ENCODE measurements at places on chromosomes 13 and 19.
A peak's percentile ranks its signal among the peaks of the same experiment; 100 is the strongest.

DNA sequence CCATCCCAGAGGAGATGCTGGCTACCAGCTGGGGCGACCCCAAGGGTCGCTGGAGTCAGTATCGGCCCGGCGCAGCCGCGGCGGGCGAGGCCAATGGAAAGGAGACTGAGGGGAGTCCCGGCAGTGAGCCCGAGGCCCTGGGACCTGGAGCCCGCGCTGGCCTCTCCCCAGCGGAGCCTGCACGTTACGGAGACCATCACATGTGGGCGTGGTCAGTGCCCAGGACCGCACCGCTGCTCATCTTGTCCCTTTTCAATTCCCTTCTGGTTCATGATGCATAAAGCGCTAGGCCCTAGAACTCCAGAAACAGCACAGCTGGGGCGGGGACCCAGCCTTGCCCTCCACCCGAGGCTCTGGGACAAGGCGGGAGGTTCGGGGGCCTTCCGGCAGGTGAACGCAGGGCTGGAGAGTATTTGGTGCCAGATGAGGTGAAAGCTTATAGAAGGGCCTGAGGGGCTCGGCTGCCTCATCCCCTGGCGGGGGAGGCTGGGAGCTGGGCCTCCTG lies 8.0 kb downstream of the C19orf25 start:
- DNase-seq, result no peak

- no peak for DNase-seq
Observed at GRCh38 chr19:49923055-49924003, 5.7 kb upstream of the ATF5 start.

DNA sequence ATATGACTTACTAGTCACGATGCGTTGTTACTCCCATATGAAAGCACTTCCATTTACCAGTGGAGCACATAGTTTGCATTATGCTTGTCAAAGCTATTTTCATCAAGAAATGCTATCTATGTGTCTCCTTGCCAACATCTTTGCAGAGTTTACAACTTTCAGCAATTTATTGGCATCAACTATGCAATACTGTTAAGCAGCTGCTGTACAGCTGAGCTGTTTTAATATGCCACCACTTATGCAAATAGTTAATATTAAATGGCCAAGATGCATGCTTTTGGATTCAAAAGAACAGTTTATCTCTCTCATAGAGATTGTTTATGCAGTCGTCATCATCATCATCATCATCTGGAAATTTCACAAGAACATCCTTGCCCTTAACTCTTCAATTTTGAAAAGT lies 67.9 kb upstream of the KLF5 start:
- DNase-seq, result no peak

DNA sequence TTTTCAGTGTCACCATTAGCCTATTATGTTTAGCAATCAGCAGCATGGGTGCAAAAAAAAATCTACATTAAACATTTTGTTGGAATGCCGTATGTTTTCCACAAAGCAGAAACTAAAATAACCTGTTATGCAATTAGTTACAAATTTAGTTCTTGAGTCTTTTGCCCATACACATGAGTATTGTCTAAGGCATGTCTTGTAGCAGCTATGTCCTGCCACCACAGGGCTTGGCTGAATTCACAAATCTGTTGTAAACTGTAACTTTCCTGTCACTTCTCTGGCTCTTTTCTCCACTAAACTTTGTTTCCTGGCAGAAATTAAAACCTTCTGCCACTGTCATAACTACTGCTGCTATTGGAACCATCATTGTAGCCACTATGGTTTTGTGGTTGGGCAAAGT lies 277.9 kb upstream of the SPRY2 start:
- no peak for DNase-seq

GRCh38 chr19:42093926-42094325 lies 18.0 kb downstream of the ZNF574 start:
- DNase-seq, result no peak

GRCh38 chr19:13060964-13061927 lies 41.4 kb downstream of the LYL1 start:
- peak; percentile 71 for DNase-seq

DNA sequence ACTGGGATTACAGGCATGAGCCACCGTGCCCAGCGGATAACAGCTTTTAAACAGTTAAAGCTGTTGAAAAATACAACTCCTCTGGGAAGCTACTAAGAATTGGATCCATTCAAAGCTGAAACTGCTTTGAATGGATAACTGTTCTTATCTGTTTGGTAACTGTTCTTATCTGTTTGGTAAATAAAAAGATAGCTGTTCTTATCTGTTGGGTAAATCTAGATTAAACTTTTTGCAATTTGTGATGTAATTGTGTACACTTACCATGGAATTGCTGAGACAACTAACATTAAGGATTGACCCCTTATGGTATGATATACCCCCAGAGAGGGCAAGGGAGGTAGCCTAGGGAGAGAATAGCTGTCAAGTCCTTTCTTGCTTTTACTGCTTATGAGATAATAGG lies 27.9 kb upstream of the SPART start:
- no peak for DNase-seq

DNA sequence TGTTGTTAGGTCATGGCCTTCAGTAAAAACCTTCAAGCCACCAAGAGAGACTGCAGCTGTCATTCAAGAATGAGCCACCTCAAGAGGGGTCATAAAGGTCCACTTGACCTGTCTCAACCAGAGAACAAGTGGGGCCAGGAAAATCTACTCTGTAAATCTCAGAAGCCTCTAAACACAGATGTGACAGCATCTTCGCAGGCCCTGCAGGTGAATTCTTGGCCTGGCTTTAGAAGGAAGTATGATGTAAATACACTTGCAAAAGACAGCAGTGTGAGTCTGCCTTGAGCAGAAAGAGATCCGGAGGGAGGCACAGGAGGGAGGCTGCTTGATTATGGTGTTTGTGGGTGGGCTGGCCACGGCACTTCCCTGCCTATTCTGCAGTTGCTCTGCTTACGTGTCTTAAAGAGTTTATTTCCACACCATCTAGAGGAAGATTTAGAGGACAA lies 1082.9 kb downstream of the UQCRFS1 start:
- peak; percentile 70 for DNase-seq

DNA sequence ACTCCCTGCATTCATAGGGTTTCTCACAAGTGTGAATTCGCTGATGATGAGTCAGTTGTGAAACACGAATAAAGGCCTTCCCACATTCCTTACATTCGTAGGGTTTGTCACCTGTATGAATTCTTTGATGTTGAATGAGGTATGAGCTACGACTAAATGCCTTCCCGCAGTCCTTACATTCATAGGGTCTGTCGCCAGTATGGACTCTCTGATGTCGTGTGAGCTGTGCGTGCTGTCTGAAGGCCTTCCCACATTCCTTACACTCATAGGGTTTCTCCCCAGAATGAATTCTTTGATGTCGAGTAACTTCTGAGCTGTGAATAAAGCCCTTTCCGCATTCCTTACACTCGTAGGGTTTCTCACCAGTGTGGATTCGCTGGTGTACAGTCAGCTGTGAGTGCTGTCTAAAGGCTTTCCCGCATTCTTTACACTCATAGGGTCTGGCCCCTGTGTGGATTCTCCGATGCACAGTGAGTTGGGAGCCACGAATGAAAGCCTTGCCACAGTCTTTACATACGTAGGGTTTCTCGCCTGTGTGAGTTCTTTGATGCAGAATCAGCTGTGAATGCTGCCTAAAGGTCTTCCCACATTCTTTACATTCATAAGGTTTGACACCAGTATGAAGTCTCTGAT lies 30.5 kb upstream of the COX7A1 start:
- peak; percentile 68 for DNase-seq

GRCh38 chr13:23506807-23507291 lies 63.4 kb upstream of the TNFRSF19 start:
- peak; percentile 93 for DNase-seq

DNA sequence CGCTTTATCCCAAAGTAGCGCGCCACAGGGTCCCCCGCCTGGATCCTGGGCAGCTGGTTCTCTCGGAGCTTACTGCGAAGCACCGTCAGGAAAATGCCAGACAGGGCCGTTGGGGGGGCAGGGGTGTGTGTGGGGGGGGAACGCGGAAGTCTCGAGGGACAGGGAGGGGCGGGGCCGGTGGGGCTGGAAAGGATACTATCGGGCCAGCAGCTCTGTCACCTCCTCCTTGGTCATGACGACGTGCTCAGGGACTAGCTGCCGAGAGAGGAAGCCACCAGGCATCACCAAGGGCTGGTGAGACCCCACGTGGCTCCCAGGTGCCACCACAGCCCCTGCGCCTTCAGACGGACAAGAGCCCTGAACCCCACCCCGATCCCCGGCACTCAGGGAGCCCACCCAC lies 5.3 kb downstream of the POLR2E start:
- DNase-seq, result no peak

DNA sequence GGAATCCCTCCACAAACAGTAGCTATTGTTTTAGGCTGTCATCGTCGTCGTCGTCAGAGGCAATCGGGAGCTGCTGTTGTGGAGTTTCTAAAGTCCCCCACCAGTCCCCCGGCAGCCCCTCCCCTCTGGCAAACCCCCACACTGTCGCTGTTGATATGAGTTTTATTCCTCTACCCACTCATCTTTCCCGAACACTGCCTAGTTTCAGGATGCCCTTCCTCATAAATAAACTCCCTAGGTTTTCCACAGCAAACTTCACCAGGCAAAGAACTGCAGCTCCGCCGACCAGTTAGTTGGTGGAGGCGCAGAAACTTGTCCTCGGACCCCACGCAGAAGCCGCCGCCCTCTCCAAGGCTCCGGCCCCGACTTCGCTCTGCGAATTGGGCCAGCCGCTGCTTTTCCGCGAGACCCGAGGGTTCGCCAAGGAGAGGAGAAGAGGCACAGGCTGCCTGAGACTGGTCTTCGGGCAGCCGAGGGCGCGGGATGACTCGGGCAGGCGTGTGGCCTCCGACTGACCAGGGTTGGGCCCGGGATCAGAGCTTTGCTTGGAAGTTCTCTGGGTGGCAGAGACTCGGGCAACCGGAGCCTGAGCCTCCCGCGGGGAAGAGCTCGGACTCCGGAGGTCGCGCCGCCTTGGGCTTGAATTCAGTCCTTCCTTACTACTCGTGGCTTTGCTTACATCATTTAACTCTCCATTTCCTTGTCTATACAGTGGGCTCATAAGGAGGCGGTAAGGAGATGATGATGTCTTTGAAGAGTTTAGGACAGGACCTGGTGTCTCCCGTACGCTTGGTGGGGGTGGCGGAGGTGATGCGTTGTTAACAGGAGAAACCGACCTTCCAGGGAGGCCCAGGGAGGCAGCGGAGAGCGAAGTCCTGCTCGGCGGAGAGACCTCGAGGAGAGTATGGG lies 7.9 kb downstream of the PDX1 start:
- no peak for DNase-seq

- DNase-seq, result no peak
Observed at GRCh38 chr13:68897331-68897928, 1210.2 kb upstream of the ATXN8OS start.

DNA sequence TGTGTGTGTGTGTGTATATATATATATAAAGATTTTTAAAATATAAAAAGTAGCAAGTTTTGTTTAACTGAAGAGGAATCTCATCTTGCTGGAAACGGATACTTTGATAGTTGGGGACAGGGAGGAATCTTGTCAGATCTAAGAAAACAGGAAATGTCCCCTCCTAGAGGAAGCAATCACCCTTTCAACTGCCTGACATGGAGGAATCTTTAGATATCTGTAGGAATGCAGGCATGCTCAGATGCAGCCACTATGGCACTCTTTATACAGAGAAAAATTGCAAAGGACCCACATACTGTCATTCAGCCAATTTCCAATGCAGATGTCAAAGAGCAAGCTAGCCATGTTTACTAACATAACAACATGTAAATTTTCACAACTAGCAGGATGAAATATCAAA lies 38.8 kb downstream of the ZNF611 start:
- DNase-seq, result no peak

GRCh38 chr13:42946927-42947326 lies 45.1 kb downstream of the EPSTI1 start:
- no peak for DNase-seq

DNA sequence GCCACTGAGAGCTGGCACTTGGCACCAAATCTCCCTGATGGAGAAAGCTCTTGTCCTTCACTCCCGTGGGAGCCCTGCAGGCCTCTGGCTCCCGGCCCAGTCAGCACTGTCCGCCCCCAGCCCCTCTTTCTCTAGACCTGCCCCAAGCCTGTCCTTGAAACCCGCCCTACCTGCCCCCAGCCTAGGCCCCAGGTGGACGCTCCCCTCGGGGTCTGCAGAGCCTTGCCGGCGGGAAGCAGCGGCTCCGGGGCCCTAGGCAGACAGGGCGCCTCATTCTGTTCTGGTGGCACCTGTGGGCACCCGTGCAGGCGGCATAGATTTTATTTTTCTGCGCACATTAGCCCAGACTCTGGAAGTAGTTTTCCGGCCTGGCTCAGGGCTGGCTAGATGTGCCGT lies 17.6 kb downstream of the IL17D start:
- DNase-seq, result no peak

DNA sequence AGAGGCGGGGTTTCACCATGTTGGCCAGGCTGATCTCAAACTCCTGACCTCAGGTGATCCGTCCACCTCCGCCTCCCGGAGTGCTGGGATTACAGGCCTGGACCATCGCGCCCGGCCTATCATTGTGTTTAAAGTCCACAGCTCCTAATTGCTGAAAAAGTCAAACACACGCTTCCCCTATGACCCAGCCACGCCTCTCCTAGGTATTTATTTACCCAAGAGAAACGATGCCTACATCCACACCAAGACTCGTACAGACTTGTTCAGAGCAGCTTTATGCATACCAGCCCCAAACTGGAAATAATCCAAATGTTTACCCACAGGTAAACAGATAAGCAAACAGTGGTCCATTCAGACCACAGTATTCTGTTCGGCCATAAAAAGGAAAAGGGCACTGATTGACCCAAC lies 15.1 kb downstream of the ZNRF4 start:
- DNase-seq, result no peak

DNA sequence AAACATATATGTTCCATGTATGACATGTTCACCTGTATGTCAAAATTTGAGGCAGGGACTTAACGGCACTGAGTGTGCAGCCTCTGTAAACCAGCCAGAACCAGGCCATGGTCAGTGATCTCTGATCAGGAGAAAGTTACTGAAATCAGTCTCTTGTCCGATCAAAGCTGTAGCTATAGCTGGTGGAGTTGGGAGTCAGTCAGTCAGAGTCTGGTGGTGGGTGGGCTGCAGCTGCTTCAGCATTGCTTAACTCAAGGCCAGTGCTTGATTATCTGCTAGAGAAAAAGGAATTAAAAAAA lies 78.3 kb downstream of the ANKRD10 start:
- no peak for DNase-seq

DNA sequence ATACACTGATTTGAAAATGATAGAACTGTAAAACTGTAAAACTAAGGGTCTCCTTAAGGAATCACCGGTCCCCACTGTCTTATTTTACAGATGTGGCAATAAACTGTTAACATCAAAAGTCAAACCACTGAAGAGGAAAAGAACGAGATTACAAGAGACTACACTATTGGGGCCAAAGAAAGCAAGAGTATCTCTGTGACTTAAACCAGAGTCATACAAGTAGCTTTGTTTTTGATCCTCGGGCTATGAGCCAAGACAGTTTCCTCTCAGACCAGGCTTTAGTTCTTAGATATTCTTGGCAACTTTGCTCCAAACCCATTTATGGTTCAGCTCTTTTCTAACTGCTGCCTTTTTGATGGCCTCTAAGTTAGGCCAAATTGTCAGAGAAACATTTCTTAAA lies 113.8 kb downstream of the TBC1D4 start:
- peak; percentile 82 for DNase-seq

Data from kidney tubule cell (primary cell).